Stimulated activated CD4-positive, alpha-beta T cell treated with anti-CD3 and anti-CD28 coated beads, TNF-alpha, amount 100 ng/mL, for 48 hours (primary cell): ENCODE measurements at places on chromosomes 2 and 18.

DNA sequence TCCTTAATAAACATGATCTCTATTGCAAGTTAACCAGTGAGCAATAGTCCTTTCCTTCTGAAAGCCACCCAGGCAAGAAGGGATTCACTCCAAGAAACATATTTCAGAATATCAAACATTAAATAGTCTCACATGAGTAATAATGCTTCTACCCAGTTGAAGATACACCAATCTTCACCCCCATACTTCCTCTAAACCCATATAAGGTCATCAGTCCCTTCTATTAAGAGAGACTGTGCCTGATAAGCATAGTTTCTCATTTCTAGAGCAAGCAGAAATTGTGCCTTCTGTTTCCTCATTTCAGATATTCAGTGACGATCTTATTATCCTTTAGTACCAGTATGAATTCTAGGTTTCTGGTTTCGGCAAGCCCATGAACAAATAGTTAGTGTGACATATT is 64.6 kb downstream of the DSEL start:
- no peak for DNase-seq

- DNase-seq = no peak
Observed at GRCh38 chr2:228652366-228652765, 470.9 kb upstream of the SPHKAP start.

GRCh38 chr2:67242456-67242855 is 154.7 kb upstream of the ETAA1 start:
- no peak for DNase-seq

DNA sequence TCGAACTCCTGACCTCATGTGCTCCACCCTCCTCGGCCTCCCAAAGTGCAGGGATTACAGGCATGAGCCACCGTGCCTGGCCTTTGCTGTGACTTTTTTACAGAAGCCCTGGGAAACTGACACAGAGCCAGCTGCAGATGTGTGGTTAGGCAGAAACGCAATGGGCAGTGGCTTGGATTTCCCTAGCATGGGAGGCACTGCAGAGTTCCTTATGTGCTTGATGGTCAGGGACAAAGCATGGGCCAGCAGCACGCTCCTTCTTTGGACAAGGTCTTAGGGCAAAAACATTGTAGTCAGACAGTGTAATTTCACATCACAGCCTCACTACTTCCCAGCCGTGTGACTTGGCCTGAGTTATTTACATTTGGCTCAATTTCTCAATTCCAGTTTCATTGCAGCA is 153.9 kb downstream of the RNF144A start:
- DNase-seq = no peak

DNA sequence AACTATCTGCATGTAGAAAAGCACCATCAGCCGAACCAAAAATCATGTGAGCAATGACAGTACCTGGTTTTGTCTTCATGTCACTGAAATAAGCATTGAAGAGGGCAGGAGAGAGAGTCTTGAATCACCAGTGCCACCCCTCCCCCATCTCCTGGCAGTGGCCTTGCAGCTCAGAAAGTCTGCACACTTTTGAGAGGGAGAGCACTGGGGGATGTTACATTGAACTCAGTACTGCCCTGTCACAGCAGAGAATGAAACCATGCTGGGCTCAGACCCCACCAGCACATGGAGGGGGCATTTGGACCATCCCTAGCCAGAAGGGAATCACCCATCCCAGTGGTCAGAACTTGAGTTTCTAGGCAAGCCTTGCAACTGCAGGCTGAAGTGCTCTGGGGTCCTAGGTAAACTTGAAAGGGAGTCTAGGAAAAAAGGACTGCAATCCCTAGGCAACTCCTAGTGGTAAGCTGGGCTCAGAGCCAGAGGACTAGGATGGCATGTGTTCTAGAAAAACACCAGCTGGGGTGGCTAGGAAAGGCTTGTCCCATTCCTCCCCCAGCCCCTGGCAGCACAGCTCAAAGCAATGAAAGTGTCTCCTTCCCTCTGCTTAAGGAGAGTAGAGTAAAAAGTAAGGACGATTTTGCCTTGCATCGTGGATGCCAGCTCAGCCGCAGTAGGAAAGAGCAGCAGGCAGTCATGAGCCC is 259.9 kb upstream of the MYT1L start:
- DNase-seq = no peak

- DNase-seq = no peak
Observed at GRCh38 chr2:16632598-16632997, 33.0 kb downstream of the CYRIA start.

DNA sequence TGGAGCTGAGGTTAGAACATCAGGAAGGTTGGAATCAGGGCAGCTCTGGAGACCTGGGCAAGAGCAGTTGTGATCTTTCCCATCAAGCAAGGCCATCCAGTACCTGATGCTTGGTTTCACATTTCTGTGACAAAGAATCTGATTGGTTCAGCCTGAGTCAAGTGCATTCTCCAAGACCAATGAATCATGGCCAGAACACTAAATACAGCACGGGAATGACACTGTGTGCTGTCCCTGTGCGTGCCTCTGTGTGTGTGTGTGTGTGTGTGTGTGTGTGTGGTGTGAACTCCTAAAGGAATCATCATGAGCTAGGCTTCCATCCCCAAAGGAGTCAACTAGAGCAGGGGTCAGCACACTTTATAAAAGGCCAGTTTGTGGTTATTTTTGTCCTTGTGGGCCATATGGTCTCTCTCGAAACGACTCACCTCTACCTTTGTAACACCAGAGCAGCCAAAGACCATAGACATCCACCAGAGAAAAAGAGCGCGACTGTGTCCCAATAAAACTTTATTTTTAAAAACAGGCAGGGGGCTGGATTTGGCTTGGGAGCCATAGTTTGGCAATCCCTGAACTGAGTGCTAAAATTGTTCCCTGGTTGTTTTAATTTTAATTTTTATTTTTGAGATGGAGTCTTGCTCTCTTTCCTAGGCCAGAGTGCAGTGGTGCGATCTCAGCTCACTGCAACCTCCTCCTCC is 99.7 kb downstream of the INHBB start:
- no peak for DNase-seq

- peak; percentile 38 for DNase-seq
Observed at GRCh38 chr2:178530625-178531142, 50.4 kb downstream of the PLEKHA3 start.

GRCh38 chr2:120686511-120687168 is 49.0 kb upstream of the GLI2 start:
- no peak for DNase-seq

GRCh38 chr2:105409717-105410116 is 10.9 kb upstream of the FHL2 start:
- no peak for DNase-seq

DNA sequence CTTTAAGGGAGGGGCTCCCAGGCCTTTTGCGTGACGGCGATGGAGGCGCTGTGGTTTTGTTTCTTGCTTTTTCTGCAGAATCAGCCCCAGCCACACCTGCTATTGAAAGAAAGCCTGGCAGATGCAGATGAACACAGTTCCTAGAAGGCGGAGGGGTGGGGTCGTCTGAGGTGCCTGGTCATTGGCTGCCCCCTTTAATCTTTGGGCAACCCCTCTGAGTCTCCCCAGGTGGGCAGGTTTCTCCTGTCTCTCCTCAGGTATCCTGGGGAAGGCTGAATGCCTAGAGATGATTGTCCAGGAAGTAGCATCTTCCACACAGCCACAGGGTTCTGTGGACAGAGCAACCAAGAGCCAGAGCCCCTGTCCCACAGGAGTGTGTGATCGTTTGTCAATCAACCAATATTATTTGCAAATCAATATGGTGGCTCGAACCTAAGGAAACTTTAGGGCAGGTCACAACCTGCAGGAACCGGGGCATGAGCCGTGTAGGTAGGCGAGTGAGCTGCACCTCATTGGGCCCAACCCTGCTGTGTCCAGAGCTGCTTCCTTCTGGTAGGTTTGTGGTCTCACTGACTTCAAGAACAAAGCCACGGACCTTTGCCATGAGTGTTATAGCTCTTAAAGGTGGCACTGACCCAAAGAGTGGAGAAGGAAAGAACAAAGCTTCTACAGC is 104.3 kb downstream of the NDUFA10 start:
- no peak for DNase-seq

DNA sequence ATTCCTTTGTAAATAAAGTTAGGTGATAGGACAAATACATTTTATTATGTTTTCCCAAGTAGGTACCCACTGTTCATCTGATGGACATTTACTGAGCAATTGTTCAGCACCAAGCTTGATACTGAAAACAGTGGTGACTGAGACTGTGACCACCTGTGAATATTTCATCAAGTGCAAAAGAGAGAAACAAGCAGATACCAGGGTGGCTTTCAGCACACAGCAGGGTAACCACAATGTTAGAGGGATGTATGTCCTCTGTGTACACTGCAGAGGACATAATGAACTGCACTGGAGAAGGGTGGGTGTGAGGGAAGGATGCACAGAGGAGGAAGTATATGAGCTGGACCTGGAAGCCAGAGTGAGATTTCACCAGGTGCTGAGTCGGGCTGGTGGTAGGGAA is 411.8 kb downstream of the RAD51AP2 start:
- no peak for DNase-seq

GRCh38 chr2:118856978-118857676 is 9.7 kb upstream of the EN1 start:
- DNase-seq = no peak

DNA sequence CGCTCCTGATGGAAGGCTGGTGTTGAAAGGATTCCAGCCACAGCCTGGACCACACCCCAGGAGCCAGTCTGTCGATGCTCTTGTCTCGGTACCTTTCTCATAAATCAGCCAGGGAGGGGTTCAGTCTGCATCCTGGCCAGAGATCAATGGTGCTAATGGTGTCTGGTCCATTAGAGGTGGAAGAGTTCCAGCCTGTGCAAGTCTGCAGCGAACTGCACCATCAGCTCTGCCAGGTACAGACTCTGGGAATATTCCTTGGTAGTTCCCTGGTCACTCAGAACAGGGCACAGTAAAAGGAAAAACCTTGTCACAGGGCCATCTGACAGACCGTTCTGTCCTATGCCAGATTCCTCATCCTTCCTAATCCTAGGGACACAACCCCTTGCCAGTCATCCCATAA is 164.3 kb downstream of the MTCL1 start:
- no peak for DNase-seq

DNA sequence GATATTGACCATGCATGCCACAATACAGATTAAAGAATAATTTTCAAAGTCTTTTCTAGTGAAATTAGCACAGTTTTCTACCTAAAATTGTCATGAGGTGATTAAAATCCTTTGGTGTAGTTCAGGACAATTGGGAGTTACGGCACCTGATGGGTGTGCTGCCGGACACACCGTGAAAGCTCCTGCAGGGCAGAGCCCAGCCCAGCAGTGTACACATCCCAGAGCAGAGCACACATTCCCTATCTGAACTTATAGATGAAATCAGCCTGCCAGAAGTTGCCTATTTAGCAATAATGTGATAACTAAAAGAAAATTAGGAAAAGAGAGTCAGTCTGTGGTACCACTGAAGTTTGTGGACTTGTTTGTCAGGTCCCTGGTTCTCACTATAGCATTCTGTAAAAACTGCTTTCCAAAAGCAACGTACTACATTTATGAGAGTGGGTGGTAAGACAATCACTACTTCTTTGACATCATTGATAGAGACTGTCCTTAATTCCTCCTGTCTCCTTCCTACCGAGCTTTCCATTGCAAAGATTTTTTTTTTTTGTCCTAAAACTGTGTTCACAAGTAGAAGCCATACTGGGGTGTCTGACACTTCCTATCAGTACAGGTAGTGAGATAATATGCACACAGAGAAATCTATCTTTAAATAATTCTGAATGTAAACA is 3.4 kb downstream of the CYTIP start:
- DNase-seq = no peak

GRCh38 chr2:150125188-150125587 is 362.3 kb downstream of the RND3 start:
- DNase-seq = no peak

DNA sequence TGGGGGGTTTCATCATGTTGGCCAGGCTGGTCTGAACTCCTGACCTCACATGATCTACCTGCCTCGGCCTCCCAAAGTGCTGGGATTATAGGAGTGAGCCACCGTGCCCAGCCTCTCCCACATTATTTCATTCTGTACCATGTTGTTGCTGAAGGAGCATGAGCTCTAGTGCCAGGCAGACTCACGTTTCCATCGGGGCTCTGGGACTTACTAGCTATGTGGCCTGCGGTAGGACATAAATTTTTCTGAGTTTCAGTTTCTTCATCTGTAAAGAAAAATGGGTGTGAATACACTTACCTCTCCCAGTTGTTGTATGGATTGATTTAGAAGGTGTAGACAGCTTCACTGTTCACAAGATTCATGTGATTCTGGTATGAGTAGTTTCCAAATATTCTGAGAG is 30.8 kb upstream of the CCL20 start:
- DNase-seq = no peak

- no peak for DNase-seq
Observed at GRCh38 chr2:100641125-100641435, 78.3 kb downstream of the PDCL3 start.

DNA sequence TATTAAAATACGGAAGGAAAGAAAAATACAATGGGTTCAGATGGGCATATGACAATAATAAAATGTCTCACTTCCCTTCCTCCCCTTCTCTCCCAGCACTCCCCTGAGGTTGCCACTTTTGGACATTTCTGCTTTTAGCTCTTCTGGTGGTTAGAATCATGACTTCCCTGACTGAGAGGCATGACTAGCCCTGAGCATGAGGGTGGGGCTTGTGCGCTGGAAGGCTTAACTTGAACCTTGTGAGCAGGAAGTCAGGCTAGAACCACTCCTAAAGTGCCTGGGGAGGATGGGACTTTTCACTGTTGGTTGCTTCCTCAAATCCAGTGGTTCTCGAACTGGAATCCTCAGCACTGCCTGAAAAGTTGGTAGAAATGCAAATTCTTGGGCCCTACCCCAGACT is 19.7 kb upstream of the ARHGAP25 start:
- no peak for DNase-seq

DNA sequence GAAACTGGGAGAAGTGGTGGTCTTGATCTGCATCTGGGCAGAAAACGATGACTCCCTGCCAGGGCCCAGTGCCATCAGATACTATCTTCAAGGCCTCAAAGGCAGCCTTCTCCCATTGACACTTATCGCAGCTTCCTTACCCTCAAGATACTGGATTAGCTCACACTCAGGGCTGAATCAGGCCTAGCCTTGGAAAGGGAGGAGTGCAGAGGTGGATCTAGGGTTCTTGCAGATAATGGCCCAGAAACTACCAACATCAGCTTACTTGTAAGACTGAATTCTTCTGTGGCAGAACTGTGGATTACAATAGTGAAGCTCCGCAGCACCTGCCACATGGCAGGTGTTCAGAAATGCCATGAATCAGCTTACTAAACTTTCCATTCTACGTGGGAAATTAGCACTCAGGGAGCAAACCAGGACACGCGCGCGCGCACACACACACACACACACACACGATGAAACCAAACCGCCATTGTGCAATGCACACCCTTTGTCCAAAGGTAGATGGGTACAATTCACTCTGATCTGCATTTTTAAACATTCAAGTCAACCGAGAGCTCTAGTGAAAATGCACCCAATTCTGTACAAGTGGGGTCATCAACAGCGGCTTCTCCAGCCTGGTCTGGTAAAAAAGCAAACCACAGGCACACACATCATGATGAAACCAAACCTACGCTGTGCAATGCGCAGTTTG is 26.3 kb upstream of the TMEM182 start:
- no peak for DNase-seq
